ENCODE measurements at places on chromosomes 13 and 19. TPM values are rescaled to one million over a fixed set of nuclear protein-coding genes. Genes with fewer than 3 reads are reported as not detected.

DNA sequence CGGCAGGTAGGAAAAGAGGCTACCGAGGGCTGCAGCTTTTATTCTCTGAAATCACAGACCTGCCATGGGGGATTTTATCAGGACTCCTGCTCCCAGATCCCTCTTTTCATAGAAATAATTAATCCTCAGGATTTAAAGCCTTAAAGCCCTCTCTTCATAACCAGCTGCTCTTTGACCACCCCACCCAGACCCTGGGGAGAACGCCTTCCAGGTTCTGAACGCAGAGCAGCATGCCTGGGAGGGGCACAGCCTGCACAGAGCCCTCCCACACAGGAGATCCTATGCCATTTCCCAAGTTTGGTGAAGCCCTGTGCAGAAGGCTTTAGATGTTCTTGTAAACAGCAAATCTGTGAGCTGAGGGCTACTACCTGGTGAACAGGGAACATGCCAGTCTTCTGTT, 91.1 kb downstream of the STOML3 start:
- H3K27me3 ChIP-seq, result no peaks in the 10 kb centered on the region
- no peaks in the 10 kb centered on the region for H3K36me3 ChIP-seq
- DNase-seq, result no peak
- no peak overlapping the region for H3K27ac ChIP-seq

GRCh38 chr19:33825556-33825955, 28.9 kb downstream of the KCTD15 start:
- H3K36me3 ChIP-seq, result no peaks in the 10 kb centered on the region
- no peak overlapping the region for H3K27ac ChIP-seq
- no peaks in the 10 kb centered on the region for H3K27me3 ChIP-seq
- peaks cover 4% of the 10 kb centered on the region for H3K4me1 ChIP-seq

- H3K4me3 ChIP-seq, result no peak overlapping the region
- no peaks in the 10 kb centered on the region for H3K4me1 ChIP-seq
- H3K27me3 ChIP-seq, result no peaks in the 10 kb centered on the region
Observed at GRCh38 chr13:71977028-71977427, 110.0 kb upstream of the DACH1 start.

GRCh38 chr19:9966448-9966847, 30.1 kb upstream of the OLFM2 start:
- no peak for DNase-seq
- H3K4me1 ChIP-seq, result no peaks in the 10 kb centered on the region
- H3K4me3 ChIP-seq, result no peak overlapping the region
- no peaks in the 10 kb centered on the region for H3K27me3 ChIP-seq
- H3K36me3 ChIP-seq, result no peaks in the 10 kb centered on the region

GRCh38 chr13:98565726-98566565, 11.0 kb downstream of the STK24 start:
- DNase-seq, result no peak
- H3K4me1 ChIP-seq, result peaks cover 52% of the 10 kb centered on the region
- H3K36me3 ChIP-seq, result no peaks in the 10 kb centered on the region
- no peaks in the 10 kb centered on the region for H3K27me3 ChIP-seq

GRCh38 chr19:18737337-18737953, 53.7 kb downstream of the COMP start:
- H3K4me3 ChIP-seq, result no peak overlapping the region
- H3K36me3 ChIP-seq, result no peaks in the 10 kb centered on the region
- no peaks in the 10 kb centered on the region for H3K27me3 ChIP-seq
- peaks cover 40% of the 10 kb centered on the region for H3K4me1 ChIP-seq

DNA sequence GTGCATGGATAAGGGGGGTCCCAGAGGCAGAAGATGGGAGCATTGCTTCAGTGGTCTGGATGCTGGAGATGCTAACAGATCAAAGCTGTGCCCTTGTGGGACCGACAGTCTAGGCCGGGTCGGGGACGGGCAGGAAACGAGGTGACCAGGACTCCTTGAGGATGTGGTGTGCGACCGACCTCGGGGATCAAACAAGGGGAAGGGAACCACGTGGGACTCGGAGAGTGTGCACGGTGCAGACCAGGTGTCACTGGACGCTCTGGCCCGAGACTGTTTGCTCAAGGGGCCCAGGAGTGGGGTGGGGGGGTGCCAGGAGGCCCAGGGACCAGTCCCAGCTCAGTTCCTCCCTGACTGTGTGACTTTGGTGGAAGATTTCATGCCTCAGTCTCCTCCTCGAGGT, 6.0 kb downstream of the NFIC start:
- H3K4me3 ChIP-seq, result no peak overlapping the region
- H3K4me1 ChIP-seq, result peaks cover 60% of the 10 kb centered on the region
- no peak overlapping the region for H3K27ac ChIP-seq
- no peaks in the 10 kb centered on the region for H3K36me3 ChIP-seq

DNA sequence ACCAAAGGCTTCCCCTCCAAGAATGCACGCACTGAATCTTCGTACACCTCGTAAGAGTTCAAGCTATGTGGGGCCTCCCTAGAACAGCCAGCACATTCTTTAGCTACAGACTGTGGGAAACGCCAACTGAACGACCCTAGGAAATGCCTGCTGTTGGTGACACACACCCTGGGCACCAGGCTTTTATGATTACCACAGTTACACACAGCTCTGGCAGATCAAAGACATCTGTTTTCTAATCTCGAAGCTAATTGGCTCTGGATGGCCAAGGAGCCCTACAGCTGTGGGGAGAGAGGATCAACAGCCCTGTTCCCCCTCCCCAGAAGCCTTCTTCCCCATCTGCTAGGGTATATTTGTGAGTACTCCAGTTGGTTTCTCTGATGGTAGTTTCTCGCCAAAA, 123.0 kb downstream of the COL4A1 start:
- H3K4me3 ChIP-seq, result no peak overlapping the region
- H3K36me3 ChIP-seq, result no peaks in the 10 kb centered on the region
- no peaks in the 10 kb centered on the region for H3K4me1 ChIP-seq
- no peak overlapping the region for H3K27ac ChIP-seq

TINCR gene
- 7.0 TPM for total RNA-seq

KLF2 gene
- total RNA-seq, result 42.4 TPM

PROZ gene
- 0.63 TPM for total RNA-seq

KCTD12 gene
- 86.8 TPM for total RNA-seq

POSTN gene
- 17.5 TPM for total RNA-seq
